ENCODE measurements at places on chromosomes 6 and 20.

DNA sequence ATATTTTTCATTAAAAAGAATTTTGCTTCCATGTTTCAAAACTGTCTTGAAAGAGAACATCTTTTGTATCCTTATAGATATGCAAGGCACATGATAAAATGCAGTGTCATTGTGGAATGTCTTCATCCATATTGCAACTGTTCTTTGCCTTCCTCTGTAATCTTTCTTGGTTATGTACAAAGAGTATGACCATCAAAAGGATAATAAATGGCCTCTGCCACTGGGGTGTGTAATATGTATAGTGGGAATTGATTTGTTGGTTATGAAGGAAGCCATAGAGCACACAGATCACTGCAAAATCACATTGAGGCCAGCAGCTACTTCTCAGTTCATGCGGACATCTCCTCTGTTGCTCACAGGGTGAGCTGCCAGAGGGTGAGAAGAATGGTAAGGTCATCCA is 703.5 kb downstream of the TFAP2A start:
- DNase-seq, result no peak

DNA sequence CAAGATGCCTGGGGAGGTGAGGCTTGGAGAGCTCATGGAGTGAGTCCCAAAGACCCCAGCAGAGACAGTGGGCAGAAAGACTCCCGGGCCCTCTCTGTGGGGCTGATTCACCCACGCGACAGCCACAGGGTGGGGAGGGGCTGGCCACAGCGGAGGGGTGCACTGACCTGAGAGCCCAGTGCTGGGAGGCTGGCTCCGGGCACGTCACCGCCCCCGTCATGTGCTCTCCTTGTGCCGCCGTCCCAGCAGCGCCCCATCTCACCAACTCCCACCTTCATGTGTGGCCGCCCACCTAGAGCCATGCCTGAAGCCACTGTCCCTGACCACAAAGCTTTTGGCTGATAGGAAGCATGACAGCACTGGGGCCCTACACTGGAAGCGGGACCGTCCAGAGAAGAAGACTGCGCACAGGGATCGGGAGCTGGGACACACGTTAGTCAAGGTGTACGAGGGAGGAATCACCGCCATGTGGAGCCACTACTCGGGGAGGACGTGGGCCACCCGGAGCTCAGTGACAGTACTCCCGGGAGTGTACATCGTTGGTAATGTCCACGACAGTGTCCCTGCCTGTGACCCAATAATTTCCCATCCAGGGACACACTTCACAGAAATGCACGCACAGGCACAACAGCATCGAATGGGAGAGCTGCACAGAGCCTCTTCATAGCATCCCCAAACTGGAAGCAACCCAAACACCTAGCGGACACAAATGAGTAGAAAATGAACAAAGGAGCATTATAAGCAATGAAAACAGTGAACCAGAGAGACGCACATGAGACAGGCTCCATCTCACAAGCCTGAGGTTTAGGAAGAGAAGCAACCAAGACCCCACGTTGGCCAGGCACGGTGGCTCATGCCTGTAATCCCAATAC is 28.4 kb upstream of the FOXC1 start:
- DNase-seq, result no peak

DNA sequence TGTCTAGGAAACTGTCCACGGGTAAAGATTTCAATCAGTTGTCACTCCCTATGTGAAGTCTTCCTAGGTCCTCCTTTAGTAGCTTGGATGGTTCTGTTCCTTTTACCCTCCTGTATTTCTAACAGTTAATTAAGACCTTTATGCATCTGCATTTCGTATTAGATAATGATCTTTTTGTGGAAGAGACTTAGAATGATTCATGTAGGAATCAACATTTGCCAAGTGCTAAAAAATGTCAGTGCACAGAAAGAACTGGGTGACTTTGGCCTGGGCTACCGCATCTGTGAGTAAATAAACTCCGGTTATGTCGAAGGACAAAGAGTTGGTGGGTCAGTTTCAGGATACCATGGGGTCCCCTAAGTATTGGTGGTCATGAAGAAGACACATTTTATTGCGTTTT is 918.0 kb downstream of the TFAP2A start:
- no peak for DNase-seq

DNA sequence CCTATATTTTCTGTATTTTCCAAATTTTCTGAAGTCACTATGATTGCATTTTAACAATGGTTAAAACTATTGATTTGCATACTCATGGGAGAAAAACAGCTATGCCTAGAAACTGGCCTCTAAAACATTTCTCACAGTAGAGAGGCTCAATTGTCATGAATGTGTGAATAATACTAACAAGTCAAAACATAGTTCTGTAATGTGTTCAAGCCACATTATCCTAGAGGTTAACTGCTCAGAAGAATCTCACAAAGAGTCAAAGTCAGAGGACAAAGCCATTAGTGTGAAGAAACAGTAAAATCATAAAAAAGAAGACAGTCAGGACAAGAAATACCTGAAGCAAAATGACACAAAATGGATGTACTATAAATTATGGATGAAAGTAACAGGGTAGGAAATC is 12.5 kb upstream of the ALDH8A1 start:
- DNase-seq, result no peak

GRCh38 chr6:10759312-10759839 is 11.8 kb downstream of the TMEM14B start:
- DNase-seq, result peak; percentile 26

DNA sequence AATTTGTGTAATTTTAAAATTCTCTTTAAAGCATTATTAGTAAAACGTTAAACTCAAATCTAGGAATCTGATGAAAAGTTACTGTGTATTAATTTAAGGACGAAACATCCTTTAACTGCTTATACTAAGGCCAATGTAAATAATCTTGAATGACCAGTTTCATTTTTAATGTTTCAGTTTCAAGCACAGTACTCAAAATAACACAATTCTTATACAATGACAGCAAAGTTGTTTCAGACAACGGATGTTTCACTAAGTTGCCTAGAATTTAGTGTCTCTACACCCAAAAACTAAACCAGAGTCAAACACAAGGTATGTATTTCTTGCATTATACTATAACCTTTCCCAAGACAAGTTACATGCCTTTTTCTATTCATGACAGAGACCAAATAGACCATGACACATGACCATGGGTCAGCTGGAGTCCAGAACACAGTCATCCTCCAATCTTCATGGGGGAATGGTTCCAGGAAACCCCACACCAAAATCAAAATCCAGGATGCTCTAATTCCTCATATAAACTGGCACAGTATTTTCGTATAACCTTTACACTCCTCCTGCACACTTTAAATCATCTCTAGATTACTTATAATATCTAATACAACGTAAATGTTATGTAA is 7.7 kb downstream of the PHIP start:
- DNase-seq, result no peak

DNA sequence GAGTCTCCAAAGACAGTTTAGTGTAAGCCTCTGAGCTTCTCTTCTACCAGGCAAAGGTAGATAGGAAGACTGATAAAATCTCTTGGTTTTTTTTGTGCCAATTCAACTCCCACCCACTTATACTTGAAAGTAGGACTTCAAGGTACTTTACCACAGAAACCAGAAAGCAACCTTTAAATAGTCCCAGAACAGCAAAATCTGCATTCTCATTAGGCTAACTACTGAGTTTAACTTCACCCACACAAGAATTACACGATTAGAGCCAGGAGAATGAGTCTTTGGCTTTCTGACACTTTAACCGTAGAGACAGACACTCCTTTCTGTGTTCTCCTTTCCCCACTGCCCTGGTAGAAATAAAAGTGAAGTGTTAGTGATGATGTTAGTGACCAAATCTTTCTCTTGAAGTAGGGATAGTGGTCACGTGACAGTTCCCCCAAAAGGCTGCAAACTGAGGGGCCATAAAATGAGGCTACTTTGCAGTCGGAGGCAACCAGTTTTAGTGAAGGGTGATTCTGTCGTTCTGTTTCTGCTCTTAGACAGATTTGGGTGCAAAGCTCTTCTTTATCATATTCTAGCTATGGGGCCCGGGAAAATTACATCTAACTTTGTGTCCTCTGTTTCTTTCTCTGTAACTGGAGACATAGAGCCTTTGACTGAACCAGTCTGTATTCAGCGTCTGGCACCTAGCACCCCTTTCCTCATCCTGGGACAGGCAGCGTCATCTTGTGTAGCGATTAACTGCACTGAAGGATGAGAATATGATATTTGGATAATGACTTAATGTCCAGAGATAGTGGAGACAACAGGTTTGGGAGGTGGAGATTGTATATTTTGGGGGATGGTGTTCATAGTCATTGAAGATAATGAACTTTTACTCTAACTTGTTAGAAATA is 206.4 kb upstream of the CITED2 start:
- DNase-seq, result no peak

DNA sequence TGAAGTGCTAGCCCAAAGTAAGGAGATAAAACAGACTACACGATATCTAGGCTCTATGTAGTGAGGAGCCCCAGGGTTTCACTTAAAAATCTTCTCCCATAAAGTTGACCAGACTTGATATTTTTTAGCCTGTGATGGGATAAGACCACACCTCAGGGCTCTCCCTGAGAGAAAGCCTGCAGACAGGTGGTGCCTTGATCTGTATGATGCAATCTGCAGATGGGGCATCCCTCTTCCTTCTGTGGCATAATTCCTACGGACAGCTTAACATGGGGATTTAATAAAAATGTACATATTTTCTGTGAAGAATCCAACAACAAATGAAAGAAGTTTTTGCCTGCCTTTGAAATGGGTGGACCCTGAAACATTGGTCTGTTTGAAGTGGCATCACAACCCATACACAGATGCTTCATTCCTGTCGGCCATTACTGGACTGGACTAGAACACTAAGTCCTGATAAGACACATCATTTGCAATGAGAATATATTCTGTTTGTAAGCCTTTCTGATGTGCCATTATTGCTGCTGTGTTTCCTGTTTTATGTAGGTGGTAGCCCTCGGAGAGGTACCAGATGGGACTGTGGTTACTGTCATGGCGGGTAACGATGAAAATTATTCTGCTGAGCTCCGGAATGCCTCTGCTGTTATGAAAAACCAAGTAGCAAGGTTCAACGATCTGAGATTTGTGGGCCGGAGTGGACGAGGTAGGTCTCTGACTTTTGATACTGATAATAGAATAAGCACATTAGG is 53.8 kb upstream of the SUPT3H start:
- no peak for DNase-seq

GRCh38 chr6:85644279-85644762 is 1.6 kb upstream of the SYNCRIP start:
- no peak for DNase-seq

- no peak for DNase-seq
Observed at GRCh38 chr20:24436160-24436559, 33.3 kb upstream of the SYNDIG1 start.

DNA sequence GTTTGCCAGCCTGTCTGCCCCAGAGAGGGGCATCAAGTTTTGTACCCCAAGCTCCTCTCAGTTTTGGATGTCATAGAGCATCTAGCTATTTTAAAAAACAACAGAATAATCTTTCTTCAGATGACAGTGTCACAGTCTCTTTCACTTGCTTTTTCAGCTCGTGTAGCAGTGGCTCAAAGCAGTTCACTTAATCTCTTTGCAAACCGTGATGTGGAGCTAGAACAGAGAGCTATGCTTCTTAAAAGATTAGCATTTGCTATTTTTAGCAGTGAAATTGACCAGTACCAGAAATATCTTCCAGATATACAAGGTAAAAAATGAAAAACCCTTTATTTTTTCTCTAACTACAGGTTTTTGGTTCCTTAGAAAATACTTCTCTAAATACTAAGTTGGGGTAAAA is 37.3 kb downstream of the PGM3 start:
- DNase-seq, result no peak

DNA sequence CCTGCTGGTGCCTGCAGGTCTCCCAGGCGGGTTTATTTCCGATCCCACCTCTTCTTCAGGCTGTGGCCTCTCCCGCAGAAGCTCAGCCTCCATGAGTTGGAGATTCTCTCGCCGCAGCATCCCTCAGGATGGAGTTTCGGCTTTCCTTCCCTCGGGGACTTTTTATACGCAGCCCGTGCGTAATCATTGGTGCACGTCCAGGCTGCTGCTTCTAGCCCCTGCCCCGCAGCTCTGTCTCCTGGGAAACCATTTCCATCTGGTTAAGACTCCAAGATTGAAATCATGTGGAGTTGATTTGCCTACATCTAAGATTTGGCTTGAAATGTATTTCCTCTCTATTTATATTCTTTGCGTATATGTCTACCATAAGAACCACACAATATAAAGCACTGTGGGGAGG is 46.7 kb upstream of the CARMIL1 start:
- no peak for DNase-seq

DNA sequence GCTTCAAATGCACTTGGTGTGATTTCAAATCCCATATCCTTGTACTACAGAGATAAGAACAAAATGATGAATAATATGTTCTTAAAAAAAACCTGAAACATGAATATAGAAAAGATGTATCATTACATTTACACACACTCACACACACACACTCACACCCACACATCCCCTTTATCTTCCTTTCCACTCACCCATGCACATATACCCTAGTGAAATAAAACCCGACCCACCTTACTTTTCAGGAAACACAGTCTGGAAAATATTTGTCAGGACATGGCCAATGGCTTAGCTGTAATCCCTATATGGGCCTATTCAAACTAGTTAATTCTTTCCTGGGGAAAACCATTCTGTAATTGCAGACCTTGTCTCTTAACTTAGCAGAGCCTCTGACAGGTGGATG is 60.8 kb upstream of the EDN1 start:
- no peak for DNase-seq

DNA sequence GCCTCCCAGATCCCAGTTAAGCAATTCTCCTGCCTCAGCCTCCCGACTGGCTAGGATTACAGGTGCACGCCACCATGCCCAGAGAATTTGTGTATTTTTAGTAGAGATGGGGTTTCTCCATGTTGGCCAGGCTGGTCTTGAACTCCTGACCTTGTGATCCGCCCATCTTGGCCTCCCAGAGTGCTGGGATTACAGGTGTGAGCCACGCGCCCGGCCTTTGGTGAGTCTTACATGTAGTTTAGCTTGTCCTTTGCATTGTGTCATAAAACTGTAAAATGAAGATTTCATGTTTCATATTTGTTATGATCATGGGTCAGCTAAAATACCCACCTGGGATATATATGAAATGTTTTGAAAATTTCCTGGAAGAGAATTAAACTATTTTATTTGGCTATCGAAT is 183.5 kb downstream of the SASH1 start:
- DNase-seq, result no peak

DNA sequence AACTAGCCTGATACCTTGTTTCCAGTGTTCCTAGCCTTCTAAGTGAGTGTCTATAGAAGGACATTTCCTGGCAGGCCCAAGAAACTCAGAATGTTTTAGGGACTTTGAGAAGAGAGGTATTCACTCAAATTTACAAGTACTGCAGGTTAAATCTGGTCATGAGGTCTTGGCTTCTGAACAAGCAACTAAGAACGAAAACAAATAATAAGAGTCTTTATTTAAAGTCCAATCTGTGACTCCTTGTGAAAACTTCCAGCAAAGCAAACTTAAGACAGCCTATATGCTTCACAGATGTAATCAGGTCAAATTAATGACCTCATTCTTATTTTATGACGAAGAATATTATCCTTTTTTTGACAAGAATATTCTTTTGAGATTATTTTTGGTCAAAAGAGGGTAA is 79.4 kb upstream of the PRSS16 start:
- DNase-seq, result no peak

GRCh38 chr6:143549221-143549948 is 37.9 kb upstream of the FUCA2 start:
- DNase-seq, result no peak

- no peak for DNase-seq
Observed at GRCh38 chr6:150987371-150987828, 121.9 kb downstream of the MTHFD1L start.

GRCh38 chr6:16973545-16974386 is 128.1 kb upstream of the STMND1 start:
- no peak for DNase-seq

Data from kidney (tissue), 22 donors.